ENCODE measurements at places on chromosomes 7 and 10. TPM values are rescaled to one million over a fixed set of nuclear protein-coding genes. Genes with fewer than 3 reads are reported as not detected.

Gene WNT8B
- total RNA-seq, result 3.8 TPM

Gene IKZF1
- total RNA-seq, result 8.5 TPM

Gene FAM180A
- not detected for total RNA-seq

Gene STAG3
- total RNA-seq, result 1.1 TPM

Gene ZNF282
- 31.8 TPM for total RNA-seq

Gene ZCCHC24
- 24.3 TPM for total RNA-seq

Gene DENND2A
- total RNA-seq, result 29.8 TPM
